ENCODE measurements at places on chromosomes 11 and 22. TPM values are rescaled to one million over a fixed set of nuclear protein-coding genes. Genes with fewer than 3 reads are reported as not detected.

DNA sequence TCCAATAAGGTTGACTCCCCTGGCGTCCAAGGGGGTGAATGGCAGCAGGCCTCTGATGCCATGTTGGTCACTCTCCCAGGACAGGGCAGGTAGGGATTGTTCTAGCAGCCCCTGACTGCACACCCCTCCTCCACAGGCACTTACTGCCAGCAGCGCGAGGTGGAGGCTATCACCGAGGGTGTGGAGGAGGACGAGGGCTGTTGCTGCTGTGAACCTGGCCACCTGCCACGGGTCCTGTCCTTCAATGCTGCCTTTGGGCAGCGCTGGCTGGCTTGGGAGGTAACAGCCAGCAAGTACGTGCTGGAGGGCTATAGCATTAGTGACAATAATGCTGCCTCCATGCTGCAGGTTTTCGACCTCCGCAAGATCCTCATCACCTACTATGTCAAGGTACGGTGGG is 7.7 kb upstream of the SIPA1 start:
- no peak overlapping the region for H3K4me3 ChIP-seq
- H3K27ac ChIP-seq = no peak overlapping the region
- H3K27me3 ChIP-seq = no peaks in the 10 kb centered on the region
- DNase-seq = no peak

DNA sequence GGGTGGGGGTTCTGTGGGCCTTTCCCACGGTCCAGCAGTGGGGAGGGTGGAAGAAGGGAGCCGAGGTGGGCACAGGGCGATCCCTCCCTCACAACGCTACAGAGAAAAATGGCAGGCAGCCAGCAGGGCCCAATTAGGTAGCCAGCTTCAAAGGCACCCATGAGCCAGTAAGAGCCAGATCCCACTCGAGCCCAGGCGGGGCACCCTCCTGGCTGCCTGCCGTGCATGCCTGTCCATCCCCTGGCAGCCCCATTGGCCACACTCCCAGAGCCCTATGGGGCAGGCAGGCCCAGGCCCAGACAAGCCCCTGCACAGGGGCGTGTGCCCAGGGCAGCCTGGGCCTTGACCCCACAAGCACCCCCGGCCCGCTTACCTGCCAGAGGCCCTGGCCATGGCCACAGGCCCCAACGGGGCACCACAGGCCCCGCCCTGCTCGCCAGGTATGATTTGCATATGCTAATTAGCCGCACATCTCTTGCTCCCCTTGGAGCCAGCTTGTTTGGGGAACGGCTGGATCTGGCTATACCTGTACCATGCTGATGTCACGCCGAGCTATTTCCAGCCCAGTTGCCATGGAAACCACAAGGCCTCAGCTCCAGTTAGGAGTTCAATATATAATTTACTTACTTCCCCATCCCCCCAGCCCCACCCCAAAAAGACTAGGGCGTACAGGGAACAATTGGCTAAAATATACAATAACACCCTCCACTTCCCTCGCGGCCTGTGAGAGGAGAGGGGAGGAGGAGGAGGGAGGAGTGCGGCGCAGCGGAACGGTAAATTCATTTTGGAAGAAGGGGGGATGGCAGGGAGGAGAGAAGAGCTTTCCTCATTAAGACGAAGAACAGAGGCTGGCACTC is 47.5 kb upstream of the TCF20 start:
- H3K4me3 ChIP-seq = no peak overlapping the region
- H3K27me3 ChIP-seq = no peaks in the 10 kb centered on the region
- peaks cover 59% of the 10 kb centered on the region for H3K4me1 ChIP-seq
- DNase-seq = no peak
- no peak overlapping the region for H3K27ac ChIP-seq

DNA sequence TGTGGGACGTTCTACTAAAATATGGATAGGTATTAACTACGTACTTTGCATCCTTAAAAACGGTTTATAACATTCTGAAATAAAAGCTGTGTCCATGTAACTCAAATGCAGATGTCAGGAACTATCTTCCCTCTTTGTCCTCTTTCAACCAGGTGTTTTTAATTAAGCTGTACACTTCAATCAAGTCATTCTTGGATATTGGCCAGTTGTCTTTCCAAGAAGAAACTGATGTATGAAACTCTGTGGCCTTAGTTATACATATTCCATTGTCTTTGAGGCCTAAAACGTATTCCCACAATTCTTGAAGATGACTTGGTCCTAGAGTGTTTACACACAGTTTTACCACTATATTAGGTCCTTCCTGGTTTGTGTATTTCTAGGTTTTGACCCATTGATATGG is 249.0 kb upstream of the CNTN5 start:
- no peak overlapping the region for H3K27ac ChIP-seq
- H3K27me3 ChIP-seq = no peaks in the 10 kb centered on the region
- H3K4me1 ChIP-seq = no peaks in the 10 kb centered on the region
- no peaks in the 10 kb centered on the region for H3K36me3 ChIP-seq
- H3K4me3 ChIP-seq = no peak overlapping the region
- DNase-seq = no peak

The PRCP gene
- 35.2 TPM for total RNA-seq

- peaks cover 47% of the 10 kb centered on the region for H3K27me3 ChIP-seq
- H3K27ac ChIP-seq = no peak within 1 kb of the TSS
- no peaks in the 10 kb centered on the region for H3K36me3 ChIP-seq
- peak within 1 kb of the TSS; percentile 84 for H3K4me3 ChIP-seq
- H3K4me1 ChIP-seq = peaks cover 8% of the 10 kb centered on the region
- peak; percentile 74 for DNase-seq
Measured at GRCh38 chr11:64233913-64234586, at the start of gene VEGFB. TSS of gene VEGFB (plus strand) at chr11:64234584. CDS start at chr11:64234834, 250 bp downstream.

- H3K4me3 ChIP-seq = no peak overlapping the region
- H3K4me1 ChIP-seq = no peaks in the 10 kb centered on the region
- no peak for DNase-seq
Measured at GRCh38 chr22:19090586-19091127, 31.6 kb downstream of the DGCR2 start.

DNA sequence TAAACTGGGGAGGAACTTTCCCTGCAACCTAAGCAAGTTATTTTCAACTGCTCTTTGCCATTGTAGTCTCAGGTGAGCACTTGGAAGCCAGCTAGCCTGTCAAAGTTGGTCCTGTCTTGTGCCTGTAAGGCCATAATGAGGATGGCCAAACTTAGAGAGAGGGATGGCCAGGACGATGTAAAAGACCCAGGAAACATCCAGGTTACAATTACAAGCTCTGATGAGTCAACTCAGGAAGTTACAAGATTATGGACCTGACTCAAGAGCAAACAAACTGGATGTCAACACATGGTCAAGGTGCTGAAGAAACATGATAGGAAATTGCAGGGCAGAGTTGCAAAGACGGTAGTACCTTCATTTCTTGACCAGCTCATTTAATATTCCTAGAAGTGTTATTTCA is 1.6 kb downstream of the GTPBP1 start:
- no peak for DNase-seq
- H3K4me3 ChIP-seq = peak overlapping the region; percentile 88

GRCh38 chr11:125918140-125918840 is 14.0 kb downstream of the DDX25 start:
- no peak overlapping the region for H3K27ac ChIP-seq
- H3K4me3 ChIP-seq = no peak overlapping the region
- DNase-seq = no peak
- no peaks in the 10 kb centered on the region for H3K27me3 ChIP-seq
- H3K4me1 ChIP-seq = no peaks in the 10 kb centered on the region

GRCh38 chr22:47324435-47324990 is 562.1 kb downstream of the TBC1D22A start:
- H3K27ac ChIP-seq = no peak overlapping the region
- no peaks in the 10 kb centered on the region for H3K27me3 ChIP-seq
- no peaks in the 10 kb centered on the region for H3K4me1 ChIP-seq

GRCh38 chr11:100706179-100706578 is 19.1 kb downstream of the ARHGAP42 start:
- no peak for DNase-seq
- H3K4me1 ChIP-seq = peaks cover 11% of the 10 kb centered on the region
- H3K27me3 ChIP-seq = no peaks in the 10 kb centered on the region
- H3K36me3 ChIP-seq = no peaks in the 10 kb centered on the region

The CENPM gene
- 45.3 TPM for total RNA-seq
